ENCODE measurements at places on chromosomes 3 and 15.
A peak's percentile ranks its signal among the peaks of the same experiment; 100 is the strongest.

- no peak for DNase-seq
Observed at GRCh38 chr3:184030536-184030935, 1.0 kb upstream of the HTR3D start.

DNA sequence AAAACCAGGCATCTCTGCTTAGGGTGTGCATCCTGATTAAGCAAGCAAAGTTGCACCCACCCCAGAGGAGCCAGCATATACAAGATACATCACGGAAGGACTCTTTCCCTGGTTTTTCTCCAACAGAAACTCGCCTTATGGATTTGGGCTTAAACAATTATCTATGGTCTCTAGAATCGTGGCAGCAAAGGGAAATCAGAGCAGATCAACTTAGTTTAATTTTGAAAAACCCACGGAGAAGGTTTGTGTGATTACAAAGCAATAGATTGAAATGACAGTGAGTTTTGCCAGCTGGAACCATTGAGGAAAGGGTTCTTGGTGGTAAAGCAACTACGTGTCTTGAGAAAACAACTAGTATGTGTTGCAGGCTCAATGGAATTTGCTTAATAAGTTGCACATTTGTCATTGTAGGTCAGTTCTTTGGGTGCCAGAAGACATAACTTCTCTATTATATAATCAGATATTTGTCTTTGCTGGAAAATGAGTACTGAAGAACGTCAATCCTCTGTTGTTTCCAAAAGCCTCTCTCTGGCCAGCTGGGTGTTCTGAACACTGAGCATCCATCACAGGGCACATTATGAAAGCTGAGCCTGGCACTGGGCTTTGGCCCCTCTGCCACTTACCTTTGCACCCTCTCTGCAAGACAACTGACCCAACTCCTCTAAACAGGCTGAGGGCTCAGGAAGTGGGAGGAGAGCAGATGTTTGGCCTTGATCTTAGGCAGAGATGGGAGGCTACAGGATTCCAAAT lies 75.7 kb upstream of the FBN1 start:
- DNase-seq, result no peak

GRCh38 chr3:147122350-147122749 lies 284.0 kb downstream of the ZIC4 start:
- no peak for DNase-seq

DNA sequence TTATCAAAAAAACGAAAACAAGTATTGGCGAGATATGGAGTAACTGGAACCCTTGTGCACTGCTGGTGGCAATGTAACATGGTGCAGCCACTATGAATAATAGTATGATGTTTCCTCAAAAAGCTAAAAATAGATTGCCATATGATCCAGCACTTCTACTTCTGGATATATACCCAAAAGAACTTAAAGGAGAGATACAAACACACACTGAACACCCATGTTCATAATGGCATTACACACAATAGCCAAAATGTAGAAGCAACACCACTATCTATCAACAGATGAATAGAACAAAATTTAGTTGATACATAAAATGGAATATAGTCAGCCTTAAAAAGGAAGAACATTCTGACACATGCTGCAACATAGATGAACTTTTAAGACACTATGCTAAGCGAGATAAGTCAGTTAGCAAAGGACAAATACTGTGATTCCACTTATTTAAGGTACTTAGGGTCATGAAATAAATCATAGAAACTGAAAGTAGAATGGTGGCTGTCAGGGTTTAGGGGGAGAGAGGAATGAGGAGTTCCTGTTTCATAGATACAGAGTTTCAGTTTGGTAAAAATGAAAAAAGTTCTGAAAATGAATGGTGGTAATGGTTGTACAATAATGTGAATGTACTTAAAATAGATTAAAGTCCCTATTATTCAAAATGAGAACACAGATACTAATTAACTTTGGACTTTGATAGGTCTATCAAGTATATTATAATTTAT lies 59.4 kb upstream of the IMPG2 start:
- no peak for DNase-seq

DNA sequence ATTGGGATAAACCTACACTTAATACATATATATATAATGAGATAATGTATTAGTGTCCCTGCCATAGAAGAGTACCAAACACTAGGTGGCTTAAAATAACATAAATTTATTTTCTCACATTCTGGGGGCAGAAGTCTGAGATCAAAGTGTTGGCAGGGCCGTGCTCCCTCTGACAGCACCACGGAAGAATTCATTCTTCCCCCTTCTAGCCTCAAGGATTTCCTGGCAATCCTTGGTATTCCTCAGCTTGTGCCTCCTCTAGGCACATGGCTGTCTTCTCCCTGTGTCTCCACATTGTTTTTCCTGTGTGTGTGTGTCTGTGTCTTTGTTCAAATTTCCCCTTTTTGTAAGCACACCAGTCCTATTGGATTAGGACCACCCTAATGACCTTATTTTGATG lies 115.2 kb upstream of the AGBL1 start:
- no peak for DNase-seq

GRCh38 chr3:26084629-26085028 lies 294.7 kb downstream of the OXSM start:
- no peak for DNase-seq

DNA sequence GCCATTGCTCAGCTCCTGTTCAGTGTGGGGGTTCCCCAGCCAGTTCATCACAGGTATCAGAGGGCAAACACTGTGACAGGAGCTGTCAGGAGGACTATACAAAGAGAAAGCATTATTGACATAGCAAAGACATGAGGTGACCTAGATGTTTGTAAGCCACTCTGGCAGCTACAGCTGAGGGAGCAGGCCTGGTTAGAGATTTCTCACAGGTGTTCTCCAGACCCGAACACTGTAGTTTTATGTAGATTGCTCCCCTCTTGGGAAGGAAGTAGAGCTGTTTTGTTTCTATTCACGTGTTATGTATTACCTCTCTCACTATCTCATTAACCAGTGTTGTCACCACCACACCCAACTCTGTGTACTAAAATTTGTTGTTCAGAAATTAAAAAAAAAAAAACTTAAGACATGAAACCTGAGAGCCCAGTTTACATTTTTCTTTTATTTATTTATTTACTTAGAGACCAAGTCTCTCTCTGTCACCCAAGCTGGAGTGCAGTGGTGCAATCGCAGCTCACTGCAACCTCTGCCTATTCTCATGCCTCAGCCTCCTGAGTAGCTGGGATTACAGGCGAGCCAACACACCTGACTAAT lies 123.7 kb downstream of the RBPMS2 start:
- DNase-seq, result peak; percentile 45

- DNase-seq, result no peak
Observed at GRCh38 chr15:100944986-100945385, 25.8 kb downstream of the LRRK1 start.

DNA sequence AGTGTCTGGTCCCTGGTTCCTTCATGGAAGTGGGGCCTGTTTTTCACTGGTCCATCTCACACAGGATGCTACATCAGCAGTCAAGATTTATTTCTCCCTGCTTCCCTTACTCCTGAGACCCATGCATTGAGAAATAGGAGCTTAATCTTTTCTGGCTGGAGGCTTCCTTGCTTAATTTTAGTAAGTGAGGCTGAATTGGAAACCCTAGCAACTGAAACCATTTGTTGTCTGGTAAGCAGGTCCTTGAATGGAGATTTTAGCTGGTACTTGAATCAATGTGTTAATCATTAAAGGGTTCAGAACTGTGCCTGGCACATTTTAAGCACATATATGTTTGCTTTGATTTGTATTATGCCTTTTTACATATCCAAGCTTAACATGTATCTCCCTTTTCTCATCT lies 20.2 kb upstream of the MEF2A start:
- DNase-seq, result no peak

DNA sequence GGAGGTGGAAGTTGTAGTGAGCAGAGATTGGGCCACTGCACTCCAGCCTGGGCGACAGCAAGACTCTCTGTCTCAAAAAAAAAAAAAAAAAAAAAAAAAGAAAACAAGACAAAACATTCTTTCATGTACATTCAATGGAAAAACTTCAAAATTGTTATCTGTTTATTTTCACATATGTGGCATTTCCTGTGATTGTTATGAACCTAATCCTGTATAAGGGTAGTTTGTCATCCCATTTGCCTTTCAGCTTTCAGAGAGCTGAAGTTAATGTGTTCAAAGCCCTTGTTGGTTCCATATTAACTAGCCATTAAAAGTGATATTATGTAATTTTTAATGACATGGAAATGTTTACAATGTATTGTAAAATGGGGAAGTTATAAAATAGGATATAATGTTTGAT lies 17.3 kb upstream of the NCK1 start:
- no peak for DNase-seq

DNA sequence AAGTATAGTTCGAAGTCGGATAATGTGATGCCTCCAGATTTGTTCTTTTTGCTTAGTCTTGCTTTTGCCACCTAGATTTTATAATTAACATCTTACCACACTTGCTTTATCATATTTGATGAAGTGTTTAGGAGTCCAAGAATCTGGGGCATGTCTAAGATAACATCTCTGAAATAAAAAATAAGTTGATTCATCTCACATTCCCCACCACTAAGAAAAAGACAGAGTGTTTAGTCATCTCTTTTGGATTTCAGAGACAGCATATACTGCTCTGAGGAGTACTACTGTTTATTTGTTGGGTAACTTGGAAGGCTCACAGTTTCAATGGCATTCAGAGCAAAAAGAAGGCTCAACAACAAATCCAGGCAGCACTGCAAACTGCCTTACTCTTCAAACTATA lies 324.2 kb upstream of the ATP11B start:
- no peak for DNase-seq

GRCh38 chr3:46928282-46928681 lies 48.3 kb downstream of the CCDC12 start:
- no peak for DNase-seq

DNA sequence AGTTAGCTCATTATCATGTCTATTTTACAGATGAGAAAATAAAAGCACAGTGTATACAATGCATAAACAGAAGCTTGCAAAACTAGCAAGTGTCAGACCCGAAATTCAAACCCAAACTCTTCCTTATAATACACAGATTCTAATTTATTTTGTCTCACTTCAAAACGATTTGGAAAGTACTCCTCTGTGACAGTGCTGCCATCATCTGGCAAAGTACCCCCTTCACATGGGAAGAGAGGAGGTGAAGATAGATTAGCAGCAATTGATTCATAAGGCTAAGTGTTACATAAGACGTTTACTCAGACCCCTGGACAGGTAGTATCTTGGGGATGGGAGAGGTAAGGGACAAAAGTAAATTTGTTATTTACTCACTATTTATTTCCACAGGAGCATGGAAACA lies 744.0 kb upstream of the SGO1 start:
- no peak for DNase-seq

DNA sequence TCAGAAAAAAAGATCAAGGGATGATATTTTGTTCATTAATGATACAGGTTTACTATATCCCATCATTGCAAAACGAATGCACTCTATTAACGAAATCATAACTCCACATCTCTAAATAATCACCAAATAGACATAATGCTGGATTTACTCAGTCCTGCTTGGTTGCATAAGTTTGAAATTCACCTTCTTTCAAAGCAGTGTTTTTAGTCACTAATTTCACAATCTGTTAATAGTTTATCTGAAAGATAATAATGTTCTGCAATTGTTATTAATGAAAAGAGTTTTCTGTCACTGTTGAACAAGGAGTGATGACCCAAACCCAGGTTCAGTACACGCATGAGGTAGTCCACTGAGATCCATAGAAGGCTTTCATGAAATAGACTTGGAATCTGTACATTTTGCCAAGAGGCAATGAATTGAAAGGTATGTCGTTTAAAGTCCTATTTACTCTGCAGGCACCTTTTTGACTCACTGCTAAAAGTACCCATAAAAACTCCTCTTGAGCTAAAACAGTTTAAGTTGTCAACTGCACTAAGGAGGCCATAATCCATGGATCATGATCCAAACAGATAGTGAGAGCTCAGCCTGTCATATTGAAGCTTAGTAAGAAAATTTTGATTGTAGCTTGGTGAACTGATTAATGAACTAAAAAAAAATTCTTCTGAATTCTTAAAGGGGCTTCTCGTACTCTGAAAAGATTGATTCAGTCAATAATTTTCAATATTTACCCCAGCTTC lies 75.6 kb upstream of the MBNL1 start:
- DNase-seq, result no peak

DNA sequence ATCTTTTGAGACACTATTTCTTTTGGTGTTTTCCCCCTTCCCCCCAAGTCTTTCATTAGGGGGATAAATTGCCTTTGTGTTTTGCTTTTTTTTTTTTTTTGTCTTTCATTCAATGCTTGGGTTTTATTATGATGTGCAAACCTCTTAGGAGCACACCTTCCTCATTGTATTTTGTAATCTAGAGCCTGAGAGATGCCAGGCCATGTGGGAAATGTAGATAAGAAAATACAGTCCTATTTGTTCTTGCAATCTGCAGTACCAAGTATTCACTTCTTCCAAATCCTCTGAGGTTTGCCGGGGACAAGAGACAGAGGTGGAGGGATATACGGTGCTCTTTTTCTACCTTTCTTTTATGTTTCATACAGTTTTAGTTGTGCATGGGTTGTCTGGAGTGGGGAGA lies 66.7 kb downstream of the LARS2 start:
- no peak for DNase-seq

DNA sequence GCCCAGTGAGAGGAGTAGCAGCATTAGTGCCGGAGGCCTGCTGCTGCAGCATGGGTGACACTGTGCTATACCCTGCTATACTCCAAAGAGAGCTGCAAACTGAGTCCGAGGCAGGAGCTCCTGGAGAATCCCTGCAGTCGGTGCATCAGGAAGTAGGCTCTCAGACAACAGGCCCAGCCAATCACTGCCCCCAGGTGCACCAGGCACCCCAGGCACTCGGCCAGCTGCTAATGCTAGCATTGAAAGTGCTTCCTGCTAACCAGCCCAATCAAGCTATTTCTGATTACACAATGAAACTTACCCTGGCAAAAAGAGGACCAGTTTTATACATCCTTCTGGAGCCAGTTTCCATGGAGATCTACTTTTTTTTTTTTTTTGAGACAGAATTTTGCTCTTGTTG lies 45.6 kb upstream of the IREB2 start:
- DNase-seq, result no peak

- DNase-seq, result no peak
Observed at GRCh38 chr15:66041276-66041675, 172.0 kb downstream of the RAB11A start.

DNA sequence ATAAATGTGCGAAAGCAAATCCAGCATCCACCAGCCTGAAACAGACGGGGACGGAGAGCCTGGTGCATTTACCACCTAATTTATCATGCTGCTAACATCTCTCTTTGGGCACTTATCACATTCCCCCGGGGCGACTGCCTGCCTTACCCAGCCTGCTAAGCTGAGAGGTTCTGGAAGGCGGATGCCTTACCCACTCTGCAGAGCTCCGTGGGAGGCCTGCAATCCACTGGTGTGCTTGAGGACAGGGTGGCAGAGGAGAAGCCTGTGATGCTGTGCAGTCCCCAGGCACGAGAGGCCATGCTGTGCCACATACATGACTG lies 25.5 kb downstream of the MGLL start:
- no peak for DNase-seq

Data from stimulated activated CD4-positive, alpha-beta T cell treated with anti-CD3 and anti-CD28 coated beads, Interleukin-4, amount 100 ng/mL, for 24 hours (primary cell).